ENCODE measurements at places on chromosomes 2 and 18.

- no peak for DNase-seq
These were observed 81.3 kb downstream of the MOGAT1 start for GRCh38 chr2:222752746-222753145.

- DNase-seq: no peak
These were observed 10.1 kb downstream of the ITM2C start for GRCh38 chr2:230874876-230875275.

GRCh38 chr2:176936410-176936809, 276.2 kb upstream of the HNRNPA3 start:
- no peak for DNase-seq

DNA sequence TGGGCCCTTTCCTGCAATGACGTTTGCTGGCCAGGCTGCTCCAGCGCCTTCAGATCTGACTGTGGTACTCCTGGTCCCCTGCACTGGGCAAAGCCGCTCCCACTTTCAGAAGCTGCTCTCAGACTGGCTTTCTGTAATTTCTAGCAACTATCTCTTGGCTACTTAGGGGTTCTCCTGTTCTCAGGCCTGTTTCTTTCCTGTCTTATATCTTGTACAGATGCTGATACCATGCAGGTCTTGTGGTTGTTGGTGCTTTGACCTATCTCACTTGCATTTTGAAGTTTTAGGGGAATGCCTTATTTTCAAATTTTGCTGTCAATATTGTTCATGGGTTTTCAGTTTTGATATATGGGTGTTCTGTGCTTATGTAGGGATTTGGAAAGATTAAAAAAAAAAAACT, 145.8 kb downstream of the CLIP4 start:
- no peak for DNase-seq

- no peak for DNase-seq
These were observed 620.6 kb downstream of the IRS1 start for GRCh38 chr2:226179010-226179409.

DNA sequence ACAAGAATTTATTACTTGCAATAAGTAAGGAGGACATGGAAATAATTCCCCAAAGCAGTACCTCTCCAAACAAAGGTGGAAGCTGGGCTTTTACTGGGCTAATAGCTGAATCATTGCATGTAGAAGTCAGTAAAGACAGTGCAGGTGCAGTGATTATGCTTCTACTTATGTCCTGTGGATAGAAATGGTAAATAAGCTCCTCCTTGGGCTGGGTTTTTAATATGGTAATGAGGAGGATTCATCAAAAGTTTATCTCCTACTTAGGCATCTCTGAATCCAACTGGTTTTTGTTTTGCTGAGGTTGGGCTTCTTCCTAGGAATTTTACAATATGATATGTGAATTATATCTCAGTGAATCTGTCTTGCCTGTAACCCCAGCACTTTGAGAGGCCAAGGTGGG, 297.4 kb upstream of the MC4R start:
- DNase-seq: no peak

GRCh38 chr2:156800781-156801361, 364.7 kb downstream of the GPD2 start:
- no peak for DNase-seq

- no peak for DNase-seq
These were observed 19.1 kb downstream of the CTLA4 start for GRCh38 chr2:203886661-203887151.

DNA sequence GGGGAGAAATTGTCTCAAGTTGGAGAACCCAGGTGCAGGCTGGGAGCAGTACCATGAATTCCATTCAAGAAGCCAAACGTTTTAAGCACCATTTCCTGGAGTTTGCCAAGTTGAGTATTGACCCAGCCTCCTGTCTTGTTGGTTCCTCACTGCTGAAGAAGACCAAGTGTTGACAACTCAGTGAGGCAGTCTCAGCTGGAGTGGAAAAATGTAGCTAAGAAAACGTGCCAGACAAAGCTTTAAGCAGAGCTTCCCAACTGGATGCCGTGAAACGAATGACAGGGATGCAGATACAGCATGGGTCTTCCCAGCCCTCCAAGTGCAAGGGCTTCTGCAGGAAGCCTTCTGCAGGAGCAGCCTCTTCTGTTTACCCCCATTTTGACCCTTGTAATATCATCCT, 778 bp upstream of the INPP1 start:
- no peak for DNase-seq

GRCh38 chr2:74892609-74893008, 58.7 kb downstream of the HK2 start:
- no peak for DNase-seq

DNA sequence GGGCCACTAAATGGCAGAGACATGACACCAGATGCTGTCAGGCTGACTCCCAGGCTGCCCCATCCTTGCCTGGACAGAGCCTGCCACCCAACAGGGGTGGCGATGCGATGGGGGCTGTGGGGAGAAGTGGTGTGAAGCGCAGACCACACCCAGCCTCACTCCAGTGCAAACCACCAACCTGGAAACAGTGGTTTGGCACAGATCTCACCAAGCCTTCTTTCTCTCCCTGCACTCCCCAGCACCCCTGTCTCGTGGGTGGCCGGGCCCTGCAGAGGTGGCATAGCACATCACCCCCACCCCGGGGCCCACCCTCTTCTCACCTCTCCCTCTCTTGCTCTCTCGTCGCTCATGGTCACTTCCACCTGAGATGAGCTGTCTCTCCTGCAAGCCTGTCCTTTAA, 32.6 kb downstream of the CIB4 start:
- DNase-seq: no peak

GRCh38 chr2:189024901-189025618, 50.9 kb downstream of the COL3A1 start:
- DNase-seq: peak; percentile 55

- DNase-seq: no peak
These were observed 24.5 kb downstream of the NFATC1 start for GRCh38 chr18:79420033-79420745.

GRCh38 chr2:216696751-216697560, 1.6 kb upstream of the IGFBP5 start:
- peak; percentile 54 for DNase-seq

- no peak for DNase-seq
These were observed 117.1 kb downstream of the TXNL1 start for GRCh38 chr18:56521263-56521662.

GRCh38 chr18:76822506-76823160, at the start of gene ZNF236:
ZNF236 (plus strand) TSS chr18:76822557; CDS start chr18:76822608, 51 bp downstream.
- peak; percentile 86 for DNase-seq

DNA sequence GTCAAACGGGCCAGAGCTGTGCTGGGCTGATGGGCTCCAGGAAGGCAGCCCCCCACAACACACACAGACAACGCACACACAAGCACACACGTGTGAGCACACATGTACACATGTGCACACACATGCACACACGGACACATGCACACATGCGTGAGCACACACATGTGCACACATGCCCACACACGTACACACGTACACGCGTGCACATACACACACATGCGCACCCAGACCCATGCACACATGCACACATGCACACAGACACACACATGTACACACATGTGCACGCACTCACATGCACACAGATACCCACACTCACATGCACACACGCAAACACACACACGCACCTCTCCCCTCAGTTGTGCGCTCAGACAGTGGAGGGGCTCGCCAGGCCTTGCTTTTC, 31.2 kb upstream of the HPCAL1 start:
- DNase-seq: no peak

DNA sequence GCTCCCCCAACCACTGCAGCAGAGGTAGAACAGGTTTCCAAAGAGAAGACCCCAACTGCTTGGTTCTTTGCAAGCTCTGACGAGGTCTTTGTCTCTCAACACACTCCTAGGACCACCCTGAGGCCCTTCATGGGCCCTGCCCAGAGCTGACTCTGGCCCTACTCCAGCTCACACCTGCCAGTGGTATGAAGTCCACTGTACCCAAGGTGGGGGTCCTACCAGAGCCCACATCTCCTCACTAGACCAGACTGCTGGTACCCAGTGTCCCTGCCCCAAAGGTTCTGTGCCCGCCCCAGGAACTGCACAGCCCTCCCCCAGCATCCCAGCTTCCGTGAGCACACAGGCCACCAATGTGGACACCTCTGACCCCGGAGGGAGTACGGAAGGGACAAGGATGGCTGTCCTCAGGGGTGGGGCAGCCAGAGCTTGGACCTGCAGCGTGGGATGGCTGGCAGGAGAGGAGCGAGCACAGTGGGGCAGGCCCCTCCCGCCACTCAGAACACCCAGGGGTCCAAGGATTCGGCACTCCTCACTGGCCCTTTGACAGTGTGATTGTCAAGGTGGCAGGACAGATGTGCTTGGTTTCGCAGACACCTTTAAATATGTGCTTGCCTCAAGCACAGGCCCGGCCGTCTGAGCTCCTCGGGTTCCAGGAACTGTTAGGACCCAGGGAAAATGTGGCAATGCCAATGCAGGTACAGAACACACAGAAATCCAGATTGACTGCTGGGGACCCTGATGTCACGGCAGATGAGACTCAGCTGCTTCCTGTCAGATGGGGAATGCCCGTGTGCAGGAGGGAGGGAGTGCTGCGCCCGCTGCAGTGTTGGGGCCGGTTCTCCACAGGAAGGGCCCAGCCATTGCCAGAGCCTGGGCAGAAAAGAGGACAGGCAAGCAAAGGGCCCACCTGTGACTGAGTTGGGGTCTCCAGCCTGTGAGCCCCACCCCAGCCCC, 51.2 kb downstream of the MTERF4 start:
- no peak for DNase-seq

GRCh38 chr2:130842770-130843169, 6.1 kb downstream of the ARHGEF4 start:
- DNase-seq: no peak

DNA sequence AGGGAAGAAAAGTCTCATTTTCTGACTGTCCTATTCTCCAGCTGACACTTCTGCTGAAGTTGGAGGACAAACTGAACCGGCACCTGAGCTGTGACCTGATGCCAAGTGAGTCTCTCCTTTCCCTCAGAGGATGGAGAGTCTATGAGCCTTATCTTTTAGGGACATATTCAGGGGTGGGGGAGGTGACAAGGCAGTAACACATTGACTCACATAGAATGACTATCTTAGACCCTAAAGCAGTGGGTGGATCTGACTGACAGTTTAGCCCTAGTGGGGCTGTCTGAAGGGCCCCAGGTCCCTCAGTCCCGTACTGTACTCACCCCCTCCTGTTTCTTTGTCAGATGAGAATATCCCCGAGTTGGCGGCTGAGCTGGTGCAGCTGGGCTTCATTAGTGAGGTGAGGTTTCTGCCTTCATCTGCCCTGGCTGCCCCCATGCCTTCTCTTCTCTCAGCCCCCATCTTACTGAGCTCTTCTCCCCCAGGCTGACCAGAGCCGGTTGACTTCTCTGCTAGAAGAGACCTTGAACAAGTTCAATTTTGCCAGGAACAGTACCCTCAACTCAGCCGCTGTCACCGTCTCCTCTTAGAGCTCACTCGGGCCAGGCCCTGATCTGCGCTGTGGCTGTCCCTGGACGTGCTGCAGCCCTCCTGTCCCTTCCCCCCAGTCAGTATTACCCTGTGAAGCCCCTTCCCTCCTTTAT, 805 bp upstream of the KRTCAP3 start:
- no peak for DNase-seq

DNA sequence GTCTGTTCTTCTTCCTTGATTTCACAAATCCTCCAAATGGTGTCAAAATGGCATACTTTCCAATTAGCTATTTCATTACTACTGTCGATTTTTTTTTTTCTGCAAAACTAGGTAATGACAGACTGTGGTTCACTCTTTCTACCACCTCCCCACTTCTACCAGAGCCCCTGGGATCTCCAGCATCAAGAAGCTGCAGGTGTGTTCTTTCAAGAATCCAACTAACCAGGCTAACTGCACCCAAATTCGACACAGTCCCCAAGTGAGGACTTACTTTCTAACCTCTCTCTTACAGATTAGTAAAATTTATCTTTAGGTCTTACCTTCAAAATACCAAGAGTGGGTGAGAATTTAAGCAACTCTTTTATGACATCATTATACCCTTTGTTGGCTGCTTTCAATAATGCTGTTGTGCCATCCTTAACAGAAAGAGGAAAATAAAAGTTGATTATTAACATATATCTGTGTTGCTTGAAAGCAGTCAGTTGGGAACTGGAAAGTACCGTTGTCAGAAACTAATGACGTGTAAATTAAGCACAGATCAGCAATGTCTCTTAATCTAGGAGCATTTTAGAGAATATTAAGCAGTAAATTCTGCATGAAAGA, 31.2 kb upstream of the NPC1 start:
- DNase-seq: no peak

DNA sequence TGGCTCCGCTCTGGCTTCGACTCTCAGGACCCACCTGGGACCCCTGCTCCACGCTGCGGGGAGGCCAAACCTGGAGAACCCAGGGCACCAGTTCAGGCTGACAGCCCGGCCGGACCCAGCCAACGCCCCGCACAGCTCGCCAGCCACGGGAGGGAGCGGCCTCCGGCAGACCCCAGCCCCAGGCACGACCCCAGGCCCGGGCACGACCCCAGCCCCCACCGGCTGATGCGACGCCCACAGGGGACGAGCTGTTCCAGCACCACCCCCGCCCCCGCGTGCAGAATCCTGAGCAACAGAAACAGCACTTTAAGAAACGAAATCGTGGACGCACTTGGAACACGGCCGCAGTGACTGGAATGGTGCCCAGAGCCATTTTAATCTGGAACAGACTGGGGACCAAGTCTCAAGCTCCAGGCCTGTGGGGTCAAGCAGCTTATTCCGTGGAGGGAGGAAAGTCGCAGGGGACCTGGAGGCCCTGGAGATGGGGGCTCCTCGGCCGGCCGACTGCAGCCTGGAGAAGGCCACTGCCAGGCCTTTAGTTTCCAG, 74.2 kb downstream of the MBP start:
- DNase-seq: no peak
